ENCODE measurements at places on chromosomes 2 and 18.
A peak's percentile ranks its signal among the peaks of the same experiment; 100 is the strongest.

GRCh38 chr2:70532244-70532935 is 21.2 kb downstream of the TGFA start:
- no peak for DNase-seq

- no peak for DNase-seq
Observed at GRCh38 chr18:74990563-74991081, 218.3 kb downstream of the PTGR3 start.

DNA sequence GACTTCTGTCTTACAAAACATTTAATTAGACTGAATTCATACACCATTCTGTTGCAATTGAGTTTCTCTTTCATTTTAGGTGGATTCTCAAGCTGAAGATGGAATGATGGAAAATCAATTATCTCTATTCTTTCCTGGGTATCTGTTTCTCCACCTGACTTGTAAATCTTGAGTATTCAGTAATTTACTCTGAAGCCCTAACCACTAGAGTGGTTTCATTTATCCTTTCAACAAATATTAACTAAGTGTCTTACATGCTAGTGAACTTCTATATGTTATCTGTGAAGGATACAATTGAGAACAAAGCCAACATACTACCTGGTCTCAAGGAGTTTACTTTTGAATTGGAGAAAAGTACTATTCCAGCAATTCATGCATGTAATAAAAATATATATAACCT is 94.1 kb upstream of the ZNF804A start:
- DNase-seq, result no peak

- DNase-seq, result no peak
Observed at GRCh38 chr2:196808083-196808665, 981 bp downstream of the C2orf66 start.

DNA sequence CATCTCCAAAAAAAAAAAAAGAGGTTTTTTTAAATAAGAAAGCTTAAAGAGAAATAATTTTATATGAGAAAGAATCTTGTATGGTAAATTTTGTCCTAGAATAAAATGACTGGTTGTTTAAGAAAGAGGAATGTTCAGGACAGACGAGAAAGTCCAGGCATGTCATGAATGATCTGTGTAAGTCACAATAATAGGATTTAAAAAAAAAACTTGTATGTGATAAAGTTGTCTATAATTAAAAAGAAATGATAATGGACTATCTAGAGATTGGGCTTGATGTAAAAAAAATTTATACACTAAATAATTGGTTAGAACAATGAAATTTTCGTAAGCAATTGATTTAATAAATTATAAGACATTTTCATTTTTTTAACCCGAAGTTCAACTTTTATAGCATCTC is 71.7 kb upstream of the ABCA12 start:
- DNase-seq, result no peak

DNA sequence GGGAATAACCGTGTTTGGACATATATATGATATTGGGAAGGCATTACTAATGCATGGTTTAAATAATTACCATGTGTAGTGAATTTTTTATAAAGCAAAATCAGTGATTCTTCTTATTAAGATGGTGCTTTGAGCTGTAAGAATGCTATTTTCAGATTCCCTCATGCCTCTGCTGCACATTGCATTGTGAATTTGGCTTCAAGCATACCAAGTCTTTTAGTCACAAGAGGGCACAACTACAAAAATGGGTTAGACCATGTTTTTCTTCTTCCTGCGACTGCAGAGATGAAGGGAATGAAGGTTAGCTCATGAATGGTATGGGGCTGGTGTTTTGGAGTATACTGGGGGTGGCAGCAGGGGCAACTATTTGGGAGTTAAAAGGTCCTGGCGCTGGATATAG is 320.1 kb downstream of the SLC4A3 start:
- no peak for DNase-seq

GRCh38 chr18:57657542-57657941 is 35.9 kb upstream of the NARS1 start:
- DNase-seq, result no peak

DNA sequence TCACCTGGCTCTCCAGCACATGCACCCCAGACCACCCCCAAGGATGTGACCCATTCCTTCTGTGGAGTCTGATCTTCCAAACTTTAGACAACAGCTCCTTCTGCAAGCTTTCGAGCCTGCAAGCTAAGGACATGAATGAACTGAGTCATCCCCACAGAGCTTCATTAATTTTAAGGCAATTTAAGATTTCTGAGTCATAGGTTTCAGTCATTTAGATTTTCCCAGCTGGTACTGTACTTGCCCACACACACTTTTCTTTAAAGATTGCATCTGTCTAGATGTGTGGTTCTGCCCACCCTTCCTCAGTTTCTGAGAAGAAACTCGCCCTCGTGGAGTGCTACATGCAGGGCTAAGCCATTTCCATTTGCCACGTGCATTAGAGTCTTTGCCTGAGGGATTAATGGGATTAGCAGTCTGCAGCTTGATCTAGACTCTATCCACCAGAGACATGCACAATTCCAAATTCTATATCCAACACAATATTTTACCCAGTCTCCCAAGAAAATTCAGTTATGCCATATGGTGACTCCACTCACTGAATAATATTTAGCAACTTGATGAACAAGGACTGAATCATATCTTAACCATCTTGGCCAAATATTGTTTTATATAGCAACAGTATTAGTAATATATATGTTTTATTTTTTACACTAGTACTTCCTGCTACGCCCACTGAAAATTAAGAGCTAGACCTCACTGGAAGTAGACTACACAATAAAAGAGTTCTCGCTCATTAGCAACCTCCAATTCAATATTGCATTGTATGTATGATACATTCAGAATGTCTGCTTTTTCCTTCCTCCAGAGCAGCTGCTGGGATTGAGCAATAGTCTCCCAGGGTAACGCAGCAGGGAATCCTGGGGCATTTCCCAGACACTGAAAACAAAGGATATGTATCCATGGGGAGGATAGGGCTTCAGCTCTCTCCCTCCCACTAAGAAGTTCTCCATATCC is 14.3 kb upstream of the TRIB2 start:
- peak; percentile 84 for DNase-seq

DNA sequence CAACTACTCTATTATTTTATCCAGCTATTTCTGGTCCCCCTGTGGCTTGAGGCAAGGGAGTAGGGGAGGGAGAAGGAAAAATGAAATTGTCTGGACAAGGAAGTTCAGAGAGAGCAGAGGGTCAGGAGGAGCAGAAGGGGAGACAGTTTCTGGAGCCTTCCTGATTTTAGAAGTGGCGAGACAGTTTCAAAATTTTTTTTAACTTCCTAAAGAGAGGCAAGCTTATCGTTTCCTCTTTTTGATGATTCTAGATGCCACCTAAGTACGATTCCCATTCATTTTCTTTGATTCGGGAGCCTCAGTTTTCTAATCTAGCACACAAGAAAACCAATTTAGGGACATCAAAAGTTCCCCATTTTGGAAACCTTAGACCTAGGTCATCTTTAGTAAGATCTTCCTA is 96.9 kb upstream of the B3GNT2 start:
- no peak for DNase-seq

DNA sequence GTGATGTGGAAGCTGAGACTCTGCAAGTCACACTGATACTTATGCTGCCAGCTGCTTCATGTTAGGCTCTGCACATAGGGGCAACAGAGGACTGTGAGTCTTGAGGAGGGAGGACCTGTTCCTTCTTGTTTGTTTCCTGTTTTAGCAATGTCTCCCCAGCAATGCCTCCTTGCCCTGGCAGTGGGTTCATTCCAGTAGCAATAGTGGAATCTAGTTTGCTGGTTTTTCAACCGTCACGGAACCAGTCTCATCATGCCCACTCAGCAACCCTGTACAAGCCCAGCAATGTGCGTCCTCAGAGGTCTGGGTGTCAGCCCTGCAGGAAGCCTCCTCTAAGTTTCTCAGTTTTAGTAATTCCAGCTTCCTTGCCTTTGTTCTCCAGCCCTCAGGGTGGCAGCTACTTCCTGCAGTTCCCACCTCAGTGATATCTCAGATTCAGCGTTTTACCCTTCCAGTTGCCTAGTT is 20.5 kb upstream of the ITGB6 start:
- no peak for DNase-seq

DNA sequence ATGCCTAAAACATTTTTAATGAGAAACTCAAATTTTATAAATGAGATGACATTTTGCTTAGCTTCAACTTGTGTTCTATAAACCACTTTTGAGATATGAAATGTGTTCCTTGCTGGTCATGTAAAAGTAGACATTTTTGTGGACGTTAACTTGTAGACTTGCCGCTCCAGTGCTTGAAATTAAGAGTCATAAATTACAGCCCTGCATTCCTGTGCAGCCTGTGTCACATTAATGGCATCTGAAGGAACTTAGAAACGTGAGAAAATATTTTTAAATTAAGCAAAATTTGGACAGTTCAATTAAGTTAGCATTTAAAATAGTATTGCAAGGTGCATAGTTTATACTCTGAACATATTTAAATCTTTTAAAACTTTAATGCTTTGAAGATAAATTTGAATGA is 98.3 kb upstream of the LDLRAD4 start:
- no peak for DNase-seq

DNA sequence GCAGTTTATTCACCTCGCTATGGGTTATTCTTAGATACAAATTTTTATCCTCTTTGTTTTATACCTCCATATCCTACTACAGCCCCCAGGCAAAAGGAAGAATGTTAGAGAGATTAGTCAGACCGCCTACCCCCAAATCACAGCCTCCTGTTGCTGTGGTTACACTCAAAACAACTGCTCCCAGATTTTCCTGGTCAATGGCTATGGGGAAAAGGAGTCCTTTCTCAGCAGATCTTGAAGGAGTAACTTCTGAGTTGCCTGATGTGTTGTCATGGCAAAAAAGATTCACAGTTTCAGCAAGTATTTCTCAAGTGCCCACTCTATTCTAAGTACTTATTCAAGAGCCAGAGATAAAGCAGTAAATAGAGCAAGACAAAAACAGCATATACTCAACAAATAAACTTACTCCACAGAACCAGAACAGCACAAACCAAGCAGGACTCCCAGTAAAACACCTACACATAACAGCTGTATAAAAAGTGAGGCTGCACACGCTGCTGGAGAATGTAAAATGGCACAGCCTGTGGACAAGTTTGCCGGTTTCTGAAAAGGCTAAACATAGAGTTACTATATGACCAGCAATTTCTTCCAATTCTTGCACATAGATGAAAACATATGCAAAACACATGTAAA is 104.8 kb downstream of the NOL10 start:
- peak; percentile 69 for DNase-seq

- DNase-seq, result no peak
Observed at GRCh38 chr18:69123421-69123820, 277.3 kb upstream of the DOK6 start.

GRCh38 chr2:160022162-160022561 is 40.3 kb downstream of the PLA2R1 start:
- peak; percentile 8 for DNase-seq

DNA sequence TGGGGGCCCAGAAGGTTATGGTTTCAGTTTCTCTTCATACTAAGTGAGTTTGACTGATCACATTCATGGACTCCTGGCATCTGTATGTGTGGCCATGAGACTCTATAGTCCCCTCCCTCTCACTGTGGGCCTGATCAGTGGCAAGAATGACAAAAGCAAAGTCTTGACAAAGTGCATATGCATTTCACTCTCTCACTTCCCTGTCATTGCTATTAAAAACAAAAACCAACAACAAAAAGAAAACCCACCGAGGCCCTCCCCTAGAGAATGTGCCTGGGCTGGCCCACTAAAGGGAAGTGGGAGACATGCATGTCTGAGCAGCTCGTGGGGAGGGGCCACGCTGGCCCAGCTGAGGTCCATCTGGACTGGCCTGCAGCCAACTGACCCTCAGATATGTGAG is 600.1 kb upstream of the RAB6C start:
- no peak for DNase-seq

All from foreskin fibroblast (primary cell).